Activated T-helper 1 cell treated with anti-CD3 and anti-CD28 coated beads, Interleukin-2, amount 50 U/mL, for 16 hours (primary cell): ENCODE measurements at places on chromosomes 6 and 20.

DNA sequence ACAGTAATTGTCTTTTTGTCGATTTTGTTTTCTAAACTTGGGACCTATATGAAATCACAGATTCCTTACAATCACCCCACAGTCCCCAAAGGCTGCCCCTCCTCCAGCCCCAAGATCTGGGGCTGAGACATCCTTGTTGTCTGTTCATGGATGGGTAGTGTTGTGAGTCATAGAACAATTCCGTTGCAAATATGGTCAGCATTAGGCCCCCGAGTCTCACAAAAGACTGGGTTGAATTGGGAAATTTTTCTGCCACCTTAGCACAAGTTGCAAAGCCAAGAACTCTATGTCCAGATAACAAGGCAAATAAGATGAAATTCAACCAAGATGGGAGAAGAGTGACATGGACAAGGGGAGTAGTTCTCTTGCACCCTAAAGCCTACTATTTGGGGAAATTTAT is 10.5 kb upstream of the TAB2 start:
- no peak for DNase-seq

DNA sequence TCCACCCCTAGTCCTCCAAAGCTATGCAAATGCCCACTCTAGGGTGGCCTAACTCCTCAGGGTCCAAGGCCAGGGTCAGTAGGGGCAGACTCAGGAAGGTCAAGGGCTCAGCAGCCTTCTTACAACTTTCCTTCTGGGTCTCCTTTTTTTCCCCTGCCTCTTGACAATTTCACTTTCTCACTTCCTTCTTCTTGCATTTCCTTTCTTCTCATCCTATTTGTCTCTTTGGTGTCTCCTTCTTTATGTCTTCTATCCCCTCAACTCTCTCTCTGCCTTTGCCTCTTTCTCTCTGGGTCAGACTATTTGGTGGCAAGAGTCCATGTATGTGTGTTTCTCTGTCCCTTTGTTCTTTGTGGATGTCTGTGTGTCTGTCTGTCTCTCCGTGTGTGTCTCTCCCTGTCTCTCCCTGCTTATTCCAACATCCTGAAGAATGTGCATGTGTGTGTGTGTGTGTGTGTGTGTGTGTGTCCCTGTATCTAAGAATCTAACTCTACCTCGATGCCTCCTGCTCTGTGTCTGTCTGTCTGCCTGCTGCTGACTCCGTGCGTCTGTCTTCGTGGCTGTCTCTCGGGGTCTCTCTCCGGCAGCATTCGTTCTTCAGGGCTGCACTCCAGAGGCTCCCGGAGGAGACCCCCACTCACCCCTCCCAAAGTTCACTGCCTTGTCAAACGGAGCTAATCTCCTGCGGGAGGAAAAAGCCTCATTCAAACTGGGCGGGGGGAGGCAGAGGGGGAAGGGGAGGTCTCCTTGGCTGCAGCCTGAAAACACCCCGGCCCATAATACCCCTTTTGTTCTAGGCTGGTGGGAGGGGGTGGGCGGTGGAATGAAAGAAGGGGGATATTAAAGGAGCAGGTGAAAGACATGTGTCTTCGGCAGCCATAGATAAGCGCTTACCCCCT is 51.7 kb upstream of the FOXP4 start:
- DNase-seq: no peak

GRCh38 chr6:103862297-103862696 is 997.4 kb downstream of the HACE1 start:
- no peak for DNase-seq

DNA sequence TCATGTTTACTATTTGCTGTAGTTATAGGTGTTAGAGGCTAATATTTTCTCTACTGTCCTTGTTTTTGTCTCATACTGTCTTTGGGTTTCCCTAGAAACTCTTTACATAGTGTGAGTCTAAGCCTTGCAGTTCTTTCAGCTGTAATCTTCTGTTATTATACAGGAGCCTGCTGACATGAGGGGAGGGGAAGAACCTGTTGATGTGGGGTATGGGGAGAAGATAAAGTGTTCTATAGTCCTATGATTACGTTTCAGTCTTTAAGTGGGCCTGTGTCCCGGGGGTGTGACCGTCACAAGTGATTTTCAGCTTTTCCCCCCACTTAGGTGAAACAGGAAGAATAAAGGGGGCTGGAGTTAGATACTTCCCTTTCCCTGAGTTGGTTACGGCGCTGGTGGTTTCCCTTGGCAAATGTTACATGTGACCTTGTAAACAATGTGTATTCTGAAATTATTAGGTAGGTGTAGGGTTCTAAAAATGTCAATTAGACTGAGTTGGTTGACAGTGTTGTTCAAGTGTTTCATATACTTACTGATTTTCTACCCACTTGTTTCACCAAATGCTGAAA is 41.3 kb downstream of the REV3L start:
- DNase-seq: no peak

GRCh38 chr20:37670351-37670791 is 23.5 kb upstream of the CTNNBL1 start:
- DNase-seq: no peak

GRCh38 chr20:63536241-63536977 is 767 bp downstream of the PTK6 start:
- DNase-seq: no peak

- DNase-seq: no peak
Measured at GRCh38 chr6:34638834-34639736, 57.5 kb downstream of the ILRUN start.

GRCh38 chr6:36853325-36853724 is 14.1 kb upstream of the CPNE5 start:
- no peak for DNase-seq

GRCh38 chr6:150271501-150272263 is 97.1 kb upstream of the IYD start:
- DNase-seq: no peak

GRCh38 chr6:18513253-18513798 is 126.2 kb downstream of the RNF144B start:
- DNase-seq: no peak

DNA sequence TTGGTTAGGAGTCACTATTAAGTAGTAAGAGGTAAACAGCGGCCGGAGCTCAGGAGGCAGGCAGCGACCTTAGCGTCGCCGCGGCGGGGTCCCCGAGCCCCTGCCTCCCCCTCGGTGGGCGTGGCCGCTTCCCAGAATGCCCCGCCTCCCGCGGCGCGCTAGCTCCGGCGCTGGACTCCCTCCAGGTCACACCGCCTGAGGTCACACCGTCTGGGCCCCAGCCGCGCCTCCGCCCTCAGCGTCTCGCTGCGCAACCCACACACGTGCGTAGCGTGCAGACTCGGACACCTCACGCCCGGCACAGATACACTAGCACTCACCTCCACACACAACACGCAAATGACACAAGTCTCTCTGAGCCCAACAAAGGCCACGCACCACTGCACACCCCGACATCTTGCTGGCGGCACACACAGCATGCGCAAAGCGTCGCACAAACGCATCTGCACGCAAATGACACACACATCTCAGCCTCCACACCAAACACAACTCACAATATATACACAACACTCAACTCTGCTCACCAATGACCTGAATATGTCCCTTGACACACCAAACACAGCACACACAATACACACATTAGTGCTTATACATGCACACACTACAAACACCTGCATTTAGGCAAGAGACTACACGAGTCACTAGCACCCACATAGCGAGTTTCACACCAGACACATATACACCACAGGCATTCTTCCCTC is 17.6 kb upstream of the CDKN1A start:
- DNase-seq: no peak

DNA sequence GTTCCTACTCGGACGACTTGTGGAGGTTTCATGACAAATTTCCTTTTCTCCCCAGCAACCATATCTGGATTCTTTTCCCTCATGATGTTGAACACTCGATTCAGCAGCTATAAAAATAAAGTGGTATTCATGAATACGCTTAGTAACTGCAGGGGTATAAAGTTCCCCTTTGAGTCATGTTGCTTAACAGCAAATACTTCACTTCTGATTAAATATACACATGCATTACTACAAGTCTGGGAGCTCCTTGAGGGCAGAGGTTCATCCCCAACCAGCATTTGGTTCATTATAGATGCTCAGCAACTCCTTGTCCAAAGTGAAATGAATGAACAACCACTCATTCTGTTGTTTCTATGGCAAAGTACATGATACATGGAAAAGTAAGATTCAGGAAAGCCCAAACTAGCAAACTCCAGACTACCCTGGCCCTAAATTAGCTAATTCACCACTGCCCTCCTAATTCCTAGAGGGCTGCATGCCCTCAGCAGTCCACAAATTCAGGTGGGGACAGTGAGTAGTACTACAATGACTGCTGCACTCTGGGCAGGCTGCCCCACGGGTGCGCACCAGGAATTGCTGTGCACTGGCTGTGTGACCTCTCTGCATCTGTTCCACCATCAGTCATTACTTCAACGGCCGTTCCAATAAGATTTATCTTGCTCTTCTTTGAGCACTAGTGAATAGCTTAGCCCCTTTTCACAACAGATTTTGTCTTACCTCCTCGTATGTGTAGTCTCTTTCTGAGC is 15.2 kb downstream of the EIF2S2 start:
- DNase-seq: no peak

DNA sequence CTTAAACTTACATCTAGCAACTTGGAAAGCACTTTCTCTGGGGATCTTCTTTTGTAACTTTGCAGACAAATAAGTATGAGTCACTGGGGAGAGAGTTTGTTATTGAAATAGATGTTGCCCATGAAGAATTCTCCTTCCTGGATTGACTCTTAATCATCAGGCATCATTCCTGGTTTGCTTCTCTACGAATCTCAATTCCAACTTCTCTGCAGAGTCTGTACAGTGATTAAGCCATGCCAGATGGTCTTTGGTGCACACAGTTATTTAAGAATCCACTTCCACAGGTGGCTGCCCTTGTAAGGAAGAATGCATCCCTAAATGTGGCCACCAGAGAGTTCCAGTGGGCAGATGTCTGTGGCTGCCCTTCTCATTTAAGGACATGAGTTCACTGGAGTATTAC is 25.7 kb downstream of the MYCT1 start:
- no peak for DNase-seq

DNA sequence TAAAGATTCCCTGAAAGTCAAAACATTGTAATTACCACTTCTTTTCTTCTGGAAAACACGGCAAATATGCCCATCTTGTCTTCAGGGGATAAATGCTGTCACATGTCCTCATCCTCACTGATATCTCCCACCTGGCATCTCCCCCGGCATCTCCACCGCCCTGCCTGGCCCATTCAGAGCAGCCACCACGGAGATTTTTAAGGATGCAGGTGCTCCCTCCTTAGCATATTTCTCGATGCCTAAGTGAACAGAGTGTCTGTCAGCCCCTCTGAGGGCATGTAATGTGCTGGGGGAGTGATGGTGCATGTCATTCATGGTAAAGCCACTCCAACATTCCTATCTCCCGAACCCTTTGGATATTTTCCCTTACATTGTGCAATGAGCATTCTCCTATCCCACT is 215.5 kb downstream of the PREX1 start:
- no peak for DNase-seq

DNA sequence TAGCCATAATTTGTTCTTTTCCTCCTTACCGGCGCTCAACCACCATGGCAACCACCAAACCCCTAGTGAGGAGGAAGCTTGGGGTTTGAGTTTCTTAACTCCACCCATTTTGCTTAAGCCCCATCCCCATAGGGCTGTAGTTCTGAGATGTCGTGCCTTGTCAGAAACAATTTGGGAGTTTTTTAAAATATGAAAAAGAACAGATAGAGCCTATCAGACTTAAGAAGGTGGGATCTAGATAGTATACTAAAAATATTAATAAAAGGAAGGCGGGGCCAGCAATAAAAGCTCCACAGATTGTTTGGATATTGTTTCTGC is 5.6 kb downstream of the BRD2 start:
- DNase-seq: no peak

DNA sequence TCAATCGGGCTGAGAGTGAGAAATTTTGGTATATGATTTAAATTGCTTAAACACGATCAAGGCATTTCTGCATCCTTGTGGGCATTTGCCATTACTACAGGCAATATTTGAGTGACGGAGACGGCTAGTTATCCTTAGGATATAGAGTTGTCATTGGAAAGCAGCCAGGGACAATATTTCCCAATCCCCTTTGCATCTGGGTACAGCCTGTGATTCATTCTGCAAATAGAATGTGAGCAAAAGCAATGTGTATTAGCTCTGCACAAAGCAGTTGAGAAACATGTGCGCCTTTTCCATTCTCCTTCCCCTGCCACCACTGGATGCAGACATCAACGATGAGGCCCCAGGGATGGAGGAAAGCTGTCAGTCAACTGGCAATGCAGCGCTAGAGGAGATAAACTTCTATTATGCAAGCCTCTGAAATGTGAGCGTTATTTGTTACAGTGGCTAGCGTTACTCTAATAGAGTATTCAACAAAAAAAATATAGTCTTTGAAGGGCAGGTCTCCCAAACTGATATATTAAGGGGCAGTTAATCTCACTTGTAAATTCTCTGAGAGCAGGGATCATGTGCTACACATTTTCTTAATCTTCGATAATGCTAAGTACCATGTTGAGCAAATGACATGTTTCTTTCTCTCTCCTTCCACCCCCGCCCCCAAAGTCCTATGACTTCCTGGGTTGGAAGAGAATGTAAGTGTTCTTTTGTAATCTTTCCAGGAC is 37.1 kb upstream of the NCOA3 start:
- no peak for DNase-seq

- no peak for DNase-seq
Measured at GRCh38 chr6:72825315-72825911, 203.5 kb downstream of the KCNQ5 start.
